ENCODE measurements at places on chromosomes 2 and 18. TPM values are rescaled to one million over a fixed set of nuclear protein-coding genes. Genes with fewer than 3 reads are reported as not detected.

DNA sequence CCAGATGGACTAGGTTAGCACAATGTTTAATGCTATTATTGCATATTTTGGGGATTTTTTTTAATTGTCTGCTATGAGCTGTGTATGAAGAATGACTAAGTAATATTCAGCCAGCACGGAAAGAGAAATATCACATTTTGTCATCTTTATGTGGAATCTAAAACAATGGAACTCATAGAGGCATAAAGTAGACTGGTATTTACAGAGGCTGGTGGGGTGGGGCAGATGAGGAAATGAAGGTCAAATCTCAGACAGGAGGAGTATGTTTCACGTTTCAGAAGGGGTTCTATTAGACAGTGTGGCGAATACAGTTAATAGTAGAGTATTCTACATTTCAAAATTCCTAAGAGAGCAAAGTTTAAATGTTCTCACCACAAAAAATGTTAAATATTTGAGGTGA is 4.7 kb downstream of the CDH19 start:
- DNase-seq: no peak

- DNase-seq: no peak
These were observed 21.3 kb upstream of the TMEM131 start for GRCh38 chr2:98016908-98017670.

PLGLB2 gene
- 8.3 TPM for total RNA-seq

HRH4 gene
- not detected for total RNA-seq

REG1B gene
- total RNA-seq: not detected

FOXD4L1 gene
- total RNA-seq: 0.48 TPM

DNA sequence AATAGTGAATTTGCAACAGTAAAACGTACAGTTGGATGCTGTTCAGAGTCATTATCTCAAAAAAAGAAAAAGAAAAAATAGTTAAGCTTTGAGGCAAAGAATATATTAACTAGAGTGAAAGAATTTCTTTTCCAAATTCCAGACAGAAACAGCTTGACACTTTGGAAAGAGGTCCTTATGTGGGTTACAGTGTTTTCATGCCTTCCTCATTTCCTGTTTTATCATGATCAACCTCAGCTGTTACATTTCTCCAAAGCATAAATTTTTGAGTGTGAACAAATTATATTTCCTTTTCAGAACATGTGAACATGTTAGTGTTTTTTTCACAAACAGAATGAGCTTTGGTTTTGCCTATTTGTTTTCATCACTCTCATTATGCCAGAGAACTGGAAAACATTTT is 13.6 kb downstream of the FRZB start:
- DNase-seq: no peak

DNA sequence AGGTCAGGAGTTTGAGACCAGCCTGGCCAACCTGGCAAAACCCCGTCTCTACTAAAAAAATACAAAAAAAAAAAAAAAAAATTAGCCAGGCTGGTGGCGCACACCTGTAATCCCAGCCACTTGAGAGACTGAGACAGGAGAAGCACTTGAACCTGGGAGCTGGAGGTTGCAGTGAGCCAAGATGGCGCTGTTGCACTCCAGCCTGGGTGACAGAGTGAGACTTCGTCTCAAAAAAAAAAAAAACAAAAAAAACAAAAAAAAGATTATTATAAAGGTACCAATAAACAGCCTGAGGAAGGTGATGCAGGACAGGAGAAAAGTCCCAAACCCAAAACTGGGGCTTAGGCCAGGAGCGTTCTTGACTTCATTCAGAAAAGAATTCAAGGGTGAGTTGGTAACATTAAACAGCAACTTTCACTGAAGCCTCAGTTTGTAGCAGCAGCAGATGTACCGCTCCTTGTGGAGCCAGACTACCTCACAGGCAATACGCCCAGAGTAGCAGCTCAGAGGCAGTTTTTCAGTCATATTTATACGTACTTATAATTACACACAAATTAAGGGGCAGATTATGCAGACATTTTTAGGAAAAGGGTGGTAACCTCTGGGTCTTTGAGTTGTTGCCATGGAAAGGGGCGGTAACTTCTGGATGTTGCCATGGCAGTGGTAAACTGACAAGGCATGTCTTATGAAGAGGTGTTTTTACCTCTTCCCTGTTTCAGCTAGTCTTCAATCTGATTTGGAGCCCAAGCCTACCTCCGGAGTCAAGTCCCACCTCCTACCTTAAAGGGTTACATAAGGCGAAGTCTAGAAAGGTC is 1596.6 kb upstream of the CELF4 start:
- no peak for DNase-seq

GRCh38 chr2:208334230-208334629 is 68.2 kb downstream of the PIKFYVE start:
- no peak for DNase-seq

DNA sequence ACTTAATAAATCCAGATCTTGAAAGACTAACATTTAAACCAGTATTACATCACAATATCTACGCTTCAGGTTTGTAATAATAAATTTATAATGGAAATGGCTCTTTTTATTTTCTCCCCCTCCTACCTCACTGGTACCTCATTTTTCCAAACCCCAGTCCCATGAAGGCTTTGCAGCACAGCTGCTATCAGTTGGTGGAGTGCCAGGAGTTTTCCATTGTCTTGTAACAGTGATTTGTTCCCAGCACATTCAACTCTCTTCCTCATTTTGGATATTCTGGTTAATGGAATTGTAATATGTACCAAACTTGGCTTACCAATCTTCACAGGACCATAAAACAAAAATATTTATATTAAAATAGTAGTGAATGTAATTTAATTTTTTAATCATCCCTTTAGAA is 91.2 kb downstream of the VRK2 start:
- no peak for DNase-seq

GRCh38 chr18:33369711-33370449 is 70.6 kb downstream of the CCDC178 start:
- no peak for DNase-seq

DNA sequence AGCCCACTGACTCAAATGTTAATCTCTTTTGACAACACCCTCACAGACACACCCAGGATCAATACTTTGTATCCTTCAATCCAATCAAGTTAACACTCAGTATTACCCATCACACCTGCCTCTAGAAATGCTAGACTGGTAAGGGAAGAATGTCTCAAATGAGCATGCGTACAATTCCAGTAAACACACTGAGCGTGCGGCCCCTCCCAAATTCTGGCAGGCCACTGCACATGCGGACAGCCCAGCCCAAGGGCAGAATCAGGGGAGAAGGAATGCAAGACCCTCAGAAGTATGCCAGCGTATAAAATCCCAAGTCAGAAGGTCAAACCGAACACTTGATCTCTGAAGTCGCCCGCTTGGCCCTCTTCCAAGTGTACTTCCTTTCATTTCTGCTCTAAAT is 7.6 kb upstream of the EMILIN2 start:
- no peak for DNase-seq

DNA sequence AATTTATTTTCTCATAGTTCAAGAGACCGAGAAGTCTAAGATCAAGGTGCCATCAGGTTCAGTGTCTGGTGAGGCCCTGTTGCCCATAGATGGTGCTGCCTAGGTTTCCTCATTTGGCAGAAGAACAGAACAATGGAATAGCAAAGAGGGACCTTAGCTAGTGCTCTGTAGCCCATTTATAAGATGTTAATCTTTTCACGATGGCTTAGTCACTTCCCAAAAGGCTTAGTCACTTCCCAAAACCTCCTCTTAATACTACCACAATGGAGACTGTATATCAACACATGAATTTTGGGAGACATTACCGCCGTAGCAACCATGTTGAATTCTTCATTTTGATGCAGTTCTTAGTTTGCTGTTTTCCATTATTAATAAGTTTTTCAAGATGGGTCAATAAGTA is 246.3 kb upstream of the NRP2 start:
- DNase-seq: no peak

- DNase-seq: no peak
These were observed 10.8 kb upstream of the AMER3 start for GRCh38 chr2:130744287-130745117.

DNA sequence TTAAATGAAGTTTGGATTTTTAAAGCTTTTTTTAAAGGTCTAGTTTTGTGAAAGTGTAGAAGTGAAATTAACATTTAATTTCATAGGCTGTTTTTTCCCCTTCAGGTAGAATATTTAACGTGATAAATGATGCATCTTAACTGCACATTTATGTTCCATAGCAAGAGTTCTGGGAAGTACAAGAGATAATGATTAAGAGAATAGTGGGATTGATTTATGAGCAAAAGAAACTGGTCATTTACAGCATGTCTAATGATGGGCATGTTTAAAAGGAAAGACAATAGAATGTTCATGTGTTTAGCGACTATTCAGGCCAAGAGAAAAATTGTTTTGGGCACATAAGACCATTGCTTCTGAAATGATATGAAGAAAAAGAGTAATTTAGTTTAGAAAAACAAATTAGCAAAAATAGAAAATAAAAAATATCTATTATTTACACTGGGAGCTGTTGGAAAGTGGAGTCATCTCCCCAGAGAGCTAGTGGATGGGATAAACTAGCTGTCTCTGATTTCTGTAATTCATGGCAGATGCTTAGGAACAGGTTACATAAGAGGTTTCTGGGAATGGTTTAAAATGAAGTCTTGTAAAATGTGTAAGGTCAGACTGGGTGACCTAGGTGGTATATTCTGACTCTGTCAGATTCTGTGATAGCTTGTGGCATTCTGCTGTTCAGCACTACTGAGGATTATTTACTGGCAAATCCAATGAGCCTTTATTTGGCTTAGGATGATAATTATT is 60.7 kb downstream of the WDR7 start:
- no peak for DNase-seq
